ENCODE measurements at places on chromosomes 5 and 9.

- DNase-seq = no peak
These were observed 365.2 kb downstream of the SPATA31D1 start for GRCh38 chr9:82353631-82354278.

DNA sequence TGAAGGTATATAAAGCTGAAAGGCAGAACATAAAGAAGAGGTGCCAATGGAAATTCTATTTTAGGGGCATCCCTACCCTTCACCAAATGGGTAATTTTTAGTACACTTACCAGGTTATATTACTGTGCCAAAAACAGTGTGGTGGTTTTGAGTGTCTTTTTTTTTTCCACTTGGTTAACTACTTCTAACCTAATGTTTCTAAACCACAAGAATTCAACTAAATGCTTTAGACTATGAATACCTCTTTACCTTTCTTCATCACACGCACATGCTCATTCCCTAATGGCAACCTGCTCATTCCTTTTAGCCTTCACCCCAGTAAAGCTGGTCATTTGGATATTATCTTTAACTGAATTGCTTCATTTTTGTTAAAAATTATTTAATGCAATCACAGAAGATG is 215.6 kb downstream of the PIK3R1 start:
- no peak for DNase-seq

GRCh38 chr5:153400931-153401330 is 89.5 kb upstream of the GRIA1 start:
- no peak for DNase-seq

GRCh38 chr9:133387680-133388079 is 11.5 kb downstream of the STKLD1 start:
- DNase-seq = no peak

DNA sequence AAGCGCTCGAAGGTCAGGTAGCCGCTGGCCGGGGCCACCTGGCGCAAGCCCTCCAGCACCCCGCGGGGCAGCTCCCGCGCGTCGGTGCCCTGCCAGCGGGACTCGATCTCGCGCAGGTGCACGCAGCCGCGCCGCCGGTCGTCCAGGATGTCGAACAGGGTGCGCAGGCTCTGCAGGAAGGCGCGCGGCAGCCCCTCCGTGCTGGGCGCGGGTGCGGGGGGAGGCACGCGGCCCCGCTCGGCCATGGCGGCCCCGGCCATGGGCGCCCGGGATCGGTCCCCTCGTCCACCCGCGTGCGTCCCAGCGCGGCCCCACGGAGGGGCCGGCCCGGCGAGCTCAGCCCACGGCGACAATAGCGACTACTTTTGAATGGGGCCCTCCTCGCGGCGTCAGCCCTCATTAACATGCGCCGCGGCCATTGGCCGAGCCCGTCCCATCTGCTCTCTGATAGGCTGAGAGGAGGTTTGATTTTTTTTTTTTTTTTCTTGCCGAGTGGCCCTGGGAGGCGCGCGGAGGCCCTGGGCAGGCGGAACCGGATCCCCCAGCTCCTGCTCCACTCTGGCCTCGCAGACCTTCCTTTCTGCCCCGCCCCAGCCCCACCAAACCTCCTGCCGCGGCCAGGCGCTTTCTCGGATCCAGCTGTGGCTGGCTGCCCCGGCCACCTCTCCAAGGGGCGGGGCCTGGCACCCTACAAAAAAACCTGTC is at the start of gene SAPCD2:
Gene SAPCD2 (minus strand): TSS at position 357 of the 705 bp plus-strand sequence. CDS start 97 bp downstream, at position 260.
- DNase-seq = no peak

GRCh38 chr9:26220367-26220766 is 542.1 kb upstream of the TUSC1 start:
- no peak for DNase-seq

- DNase-seq = no peak
These were observed 140.8 kb downstream of the FGF1 start for GRCh38 chr5:142544946-142545649.

DNA sequence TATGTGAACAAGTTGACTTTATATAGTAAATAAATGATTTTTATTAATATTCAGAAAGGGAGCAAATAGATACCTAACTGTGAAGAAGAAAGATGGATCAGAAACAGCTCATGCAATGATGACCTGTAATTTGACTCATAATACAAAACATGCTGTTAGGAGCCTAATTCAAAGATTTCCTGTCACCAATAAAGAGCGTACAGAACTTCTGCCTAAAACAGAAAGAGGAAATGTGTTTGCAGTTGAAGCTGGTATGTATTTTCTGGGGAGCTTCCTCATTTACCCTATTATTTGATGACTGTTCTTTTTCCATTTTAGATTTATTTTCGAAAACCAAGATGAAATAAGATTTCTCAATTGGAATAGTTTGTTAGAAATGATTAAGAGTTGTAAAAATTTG is 11.4 kb downstream of the YTHDC2 start:
- no peak for DNase-seq

- DNase-seq = no peak
These were observed 16.4 kb downstream of the C5orf63 start for GRCh38 chr5:127056896-127057295.

DNA sequence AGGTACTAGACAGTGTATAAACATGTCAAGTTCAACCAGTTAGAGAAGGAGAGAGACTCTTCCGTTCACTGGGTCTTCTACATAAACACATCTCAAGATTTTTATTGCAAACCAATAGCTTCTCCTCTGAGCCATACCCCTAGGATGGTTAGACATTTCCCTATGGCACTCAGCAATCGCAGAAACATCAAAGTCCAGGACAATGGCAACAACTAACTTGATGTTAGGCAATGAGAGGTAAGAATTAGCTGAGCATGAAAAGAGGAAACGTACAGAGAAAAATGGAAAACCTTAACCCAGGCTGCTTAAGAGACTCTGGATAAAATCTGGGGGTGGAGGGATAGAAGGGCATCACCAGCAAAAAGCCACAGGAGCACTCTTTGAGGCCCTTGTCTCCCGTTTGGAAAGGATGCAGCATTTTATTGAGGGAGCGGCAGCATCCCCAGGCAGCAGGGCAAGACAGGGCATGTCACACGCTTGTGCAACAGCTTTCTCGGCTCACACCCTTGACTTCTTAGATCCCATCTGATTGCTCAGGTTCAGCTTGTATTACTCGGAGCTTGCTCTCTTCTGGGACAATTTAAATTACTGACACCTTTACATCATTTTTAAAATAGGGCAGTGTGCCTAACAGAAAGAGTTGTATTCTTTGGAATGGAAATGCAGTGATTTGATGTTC is 8.6 kb upstream of the PSAT1 start:
- no peak for DNase-seq

DNA sequence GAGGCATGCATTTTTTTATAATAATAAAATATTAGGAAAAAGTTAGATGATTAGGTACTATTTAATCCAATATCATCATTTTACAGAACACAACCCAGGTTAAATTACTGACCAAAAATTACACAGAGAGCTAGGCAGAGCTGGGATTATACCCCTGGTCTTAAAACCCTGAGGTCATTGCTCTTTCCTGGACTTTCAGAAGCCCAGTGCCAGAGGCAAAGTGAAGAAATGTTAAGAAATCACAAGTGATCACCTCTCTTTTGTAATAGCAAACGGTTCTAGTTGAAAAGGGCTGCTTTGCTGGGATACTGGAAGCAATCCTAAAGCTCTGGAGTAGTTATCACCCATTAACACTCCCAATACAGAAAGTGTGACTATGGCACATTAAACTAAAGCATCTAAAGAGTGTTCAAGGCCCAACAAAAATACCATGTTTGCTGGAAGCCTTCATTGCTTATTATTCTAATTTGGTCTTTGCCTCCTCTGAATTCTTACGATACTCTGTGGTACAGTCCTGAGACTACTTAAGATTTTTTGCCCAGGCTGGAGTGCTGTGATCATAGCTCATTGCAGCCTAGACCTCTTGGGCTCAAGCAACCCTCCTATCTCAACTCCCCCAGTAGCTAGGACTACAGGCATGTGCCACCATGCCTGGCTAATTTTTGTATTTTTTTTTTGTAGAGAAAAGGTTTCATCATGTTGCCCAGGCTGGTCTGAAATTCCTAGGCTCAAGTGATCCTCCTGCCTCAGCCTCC is 575.9 kb downstream of the RAB3C start:
- DNase-seq = no peak

- DNase-seq = no peak
These were observed 23.8 kb upstream of the LRRC14B start for GRCh38 chr5:167511-167910.

- DNase-seq = no peak
These were observed 4.9 kb upstream of the C7 start for GRCh38 chr5:40904205-40904993.

DNA sequence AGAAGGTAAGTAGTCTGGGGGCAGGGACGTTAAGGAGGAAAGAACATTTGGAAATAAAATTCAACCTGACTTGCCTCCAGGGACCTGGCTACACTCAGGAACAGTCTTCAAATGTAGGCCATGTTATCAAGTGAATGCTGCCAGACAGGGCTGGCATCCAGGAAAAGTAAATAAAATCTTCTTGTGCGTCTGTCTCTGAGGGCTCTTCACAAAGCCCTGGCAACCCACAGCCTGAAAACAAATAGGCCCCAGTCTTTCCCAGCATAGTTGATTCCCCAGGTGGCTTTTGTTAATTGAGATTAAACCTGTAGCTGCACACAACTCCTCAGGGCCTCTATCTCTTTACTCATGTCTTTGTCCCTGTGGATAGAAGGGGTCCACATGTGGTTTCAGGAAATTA is 55.4 kb downstream of the STK32A start:
- DNase-seq = no peak

- peak; percentile 88 for DNase-seq
These were observed at the start of gene TBC1D13 for GRCh38 chr9:128786681-128787601. TBC1D13 (plus strand) TSS chr9:128787253; CDS start chr9:128787354, 101 bp downstream.

DNA sequence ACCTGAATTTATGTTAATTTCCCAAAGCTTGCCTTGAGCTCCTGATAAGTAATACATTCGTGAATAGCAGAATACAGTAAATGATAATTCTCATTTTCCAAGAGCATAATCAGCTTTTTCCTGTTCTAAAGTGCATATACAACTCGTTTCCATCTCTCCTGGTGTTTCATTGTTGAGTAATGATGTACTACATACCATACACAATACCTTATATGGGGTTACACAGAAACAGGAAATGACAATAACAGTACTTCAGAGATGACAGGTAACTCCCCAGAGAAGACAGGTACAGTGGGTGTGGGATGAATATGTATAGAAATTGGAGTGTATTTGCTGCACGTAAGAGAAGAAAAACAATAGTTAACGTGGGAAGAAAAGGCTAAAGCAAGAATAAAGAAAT is 287.1 kb downstream of the TENT4A start:
- no peak for DNase-seq

DNA sequence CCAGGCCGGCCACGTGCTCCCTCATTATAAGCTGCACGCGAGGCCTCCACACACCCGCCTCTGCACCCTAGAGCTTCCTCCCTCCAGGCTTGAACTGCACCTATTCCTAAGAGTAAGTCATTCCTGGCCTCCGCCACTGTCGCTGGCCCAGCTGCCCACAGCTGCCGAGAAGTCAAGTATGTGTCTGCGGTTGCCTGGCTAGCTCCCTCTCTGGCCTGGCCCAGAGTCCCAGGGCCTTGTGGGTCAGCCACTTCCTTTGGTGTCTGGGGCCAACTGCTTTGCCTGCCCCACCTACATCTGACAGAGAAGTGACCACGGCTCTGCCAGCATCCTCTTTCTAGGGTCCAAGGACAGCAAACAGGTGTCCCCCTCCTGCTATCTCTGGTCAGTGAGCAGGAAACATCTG is 18.3 kb downstream of the ABO start:
- no peak for DNase-seq

DNA sequence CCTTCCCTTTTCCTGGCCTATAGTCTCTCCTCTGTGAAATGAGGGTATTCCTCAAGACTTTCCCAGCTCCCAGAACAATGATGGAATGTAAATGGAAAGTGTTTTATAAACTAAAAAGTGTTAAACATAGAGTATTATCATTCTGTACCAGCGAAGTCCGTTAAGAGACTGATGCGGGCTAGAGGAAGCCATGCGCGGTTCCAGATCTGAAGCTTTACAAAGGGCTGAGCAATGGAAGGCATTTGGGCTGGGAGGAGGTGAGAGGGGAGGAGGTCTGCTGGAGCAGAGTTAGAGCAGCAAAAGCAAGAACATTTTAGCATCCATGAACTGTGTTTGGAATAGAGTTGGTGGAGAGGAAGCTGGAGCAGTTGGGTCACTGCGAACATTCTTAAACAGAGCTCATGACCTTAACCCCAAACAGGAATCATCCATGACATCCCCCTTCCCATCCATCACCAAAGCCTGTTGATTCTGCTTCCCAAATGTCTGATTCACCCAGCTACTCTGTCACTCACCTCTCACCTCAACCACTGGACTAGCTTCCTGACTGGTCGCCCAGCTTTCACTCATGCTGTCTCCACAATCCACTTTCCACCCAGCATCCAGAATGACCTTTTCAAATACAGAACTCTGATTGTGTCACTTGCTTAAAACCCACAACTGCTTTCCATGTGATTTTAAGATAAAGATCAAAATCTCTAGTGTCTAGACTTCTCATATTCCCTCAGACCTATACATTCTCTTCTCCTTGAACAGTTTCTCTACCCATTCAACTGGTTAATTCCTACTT is 37.1 kb downstream of the CDK5RAP2 start:
- DNase-seq = no peak

DNA sequence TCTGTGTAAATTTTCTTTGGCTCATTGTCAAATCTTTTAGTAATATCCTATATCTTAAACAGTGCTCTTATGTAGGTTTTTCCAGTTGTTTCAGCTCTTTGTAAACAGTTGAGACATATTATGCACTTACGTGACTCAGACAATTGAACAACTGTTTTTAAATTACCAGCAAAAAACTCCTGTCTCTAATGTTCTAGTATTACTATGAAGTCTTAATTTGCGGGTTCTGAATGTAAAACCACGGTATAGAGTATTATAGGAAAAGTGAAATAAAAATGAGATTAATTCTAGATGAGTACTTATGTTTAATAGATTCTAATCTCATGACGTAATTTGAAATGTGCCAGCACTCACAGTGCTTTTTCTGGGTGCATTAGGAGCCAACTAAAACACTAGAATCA is 136.0 kb downstream of the GDNF start:
- no peak for DNase-seq

GRCh38 chr9:91677822-91678436 is 254.3 kb upstream of the NFIL3 start:
- no peak for DNase-seq

- DNase-seq = no peak
These were observed 434.6 kb downstream of the TAF11L14 start for GRCh38 chr5:18068826-18069225.

DNA sequence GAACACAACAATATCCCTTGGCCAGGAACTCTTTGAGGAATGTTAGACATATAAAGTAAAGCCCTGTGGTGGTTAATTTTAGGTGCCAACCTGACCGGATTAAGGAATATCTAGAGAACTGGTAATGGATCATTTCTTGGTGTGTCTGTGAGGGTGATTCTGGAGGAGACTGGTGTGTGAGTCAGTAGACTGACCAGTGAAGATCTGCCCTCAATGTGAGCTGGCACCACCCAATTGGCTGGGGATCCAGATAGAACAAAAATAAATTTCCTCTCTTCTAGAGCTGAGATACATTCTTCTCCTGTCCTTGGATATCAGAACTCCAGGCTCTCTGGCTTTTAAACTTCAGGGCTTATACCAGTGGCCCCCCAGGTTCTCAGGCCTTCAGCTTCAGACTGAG is 56.2 kb upstream of the TNPO1 start:
- DNase-seq = no peak
